ENCODE measurements at places on chromosomes 7 and 10.

GRCh38 chr7:69020536-69020935, 577.7 kb upstream of the AUTS2 start:
- no peak for DNase-seq

- no peak for DNase-seq
These were observed 261.4 kb upstream of the ZWINT start for GRCh38 chr10:56622335-56622973.

DNA sequence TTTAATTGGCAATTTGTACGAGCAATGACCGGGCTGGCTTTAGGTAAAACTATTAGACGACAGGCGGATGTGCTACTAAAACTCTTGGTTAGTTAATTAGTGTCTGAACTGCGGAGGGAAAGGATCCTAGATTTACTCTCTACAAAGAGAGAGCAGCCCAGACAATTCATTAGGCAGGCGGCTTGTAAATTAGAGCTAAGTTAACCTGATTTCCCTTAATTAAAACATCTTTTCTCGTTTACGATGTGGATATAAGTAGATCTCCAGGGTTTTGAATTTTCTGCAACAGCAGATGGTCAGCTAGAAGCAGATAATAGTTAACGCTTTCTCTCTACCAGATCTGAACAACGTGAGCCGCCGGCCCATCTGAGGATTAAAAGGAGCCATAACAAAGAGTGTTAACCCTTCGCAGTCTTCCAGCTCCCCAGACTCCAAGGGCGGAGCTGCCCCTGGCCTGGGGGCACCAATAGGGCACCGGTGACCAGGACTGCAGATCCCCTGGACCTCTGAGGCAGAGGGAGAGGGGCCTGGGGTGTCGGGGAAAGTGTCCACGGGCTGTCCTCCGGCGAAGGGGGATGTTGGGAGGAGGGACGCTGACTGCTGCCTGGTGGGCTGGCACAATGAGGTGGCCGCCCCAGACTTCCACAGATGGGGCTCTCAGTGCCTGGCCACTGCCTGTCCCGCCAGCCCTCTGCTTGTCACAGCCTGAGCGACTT, 6.3 kb upstream of the UNCX start:
- no peak for DNase-seq

- DNase-seq, result no peak
These were observed 48.6 kb upstream of the CTBP2 start for GRCh38 chr10:125208854-125209565.

DNA sequence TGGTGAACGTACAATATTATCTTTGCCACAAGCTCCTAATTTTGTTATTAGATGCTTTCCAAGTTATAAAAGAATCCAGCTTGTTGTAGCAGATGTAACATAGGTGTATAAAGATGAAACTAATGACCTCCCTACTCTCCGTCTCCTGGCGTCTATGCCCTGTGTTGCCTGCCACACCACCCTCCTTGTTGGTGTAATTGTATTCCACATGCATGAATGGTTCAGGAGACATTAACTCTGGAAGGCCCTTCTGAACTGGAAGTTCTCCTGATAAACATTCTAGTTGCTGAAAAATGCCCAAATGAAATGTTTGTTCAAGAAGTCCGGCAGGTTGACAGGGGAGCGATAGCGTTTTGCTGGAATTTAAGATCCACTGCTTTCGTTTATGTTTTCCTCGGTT, 53.9 kb upstream of the SEPHS1 start:
- DNase-seq, result no peak

GRCh38 chr10:98556061-98556460, 109.3 kb upstream of the HPS1 start:
- no peak for DNase-seq

DNA sequence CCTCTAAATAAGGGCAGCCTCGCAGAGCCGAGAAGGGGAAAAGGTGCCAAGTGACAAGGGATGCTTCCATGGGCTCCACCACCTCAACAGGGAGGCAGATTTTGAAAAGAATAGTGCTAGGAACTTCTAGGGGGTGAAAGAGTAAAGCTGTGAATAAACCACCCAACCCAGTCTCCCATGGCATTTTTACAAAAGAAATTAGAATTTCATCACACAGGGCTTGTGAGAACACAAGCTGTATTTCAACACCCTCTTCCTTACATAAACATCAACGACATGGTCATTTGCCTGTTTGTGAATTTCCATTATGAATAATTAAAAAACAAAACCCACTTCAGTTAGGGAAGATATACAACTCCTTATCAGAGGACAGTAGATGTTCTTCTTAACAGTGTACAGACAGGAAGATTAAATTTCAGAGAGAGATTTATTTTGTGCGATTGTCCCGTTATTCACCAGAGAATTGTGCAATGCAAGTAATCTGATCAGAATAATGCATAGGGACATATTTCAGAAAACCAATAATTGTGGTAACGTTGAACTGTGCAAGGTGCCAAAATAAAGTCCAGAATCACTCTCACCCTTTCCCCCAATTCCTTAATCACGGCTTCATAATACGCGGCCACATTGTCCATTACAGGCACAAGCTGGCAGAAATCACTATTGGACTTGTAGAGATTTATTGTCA, 207.8 kb upstream of the MGMT start:
- DNase-seq, result no peak

GRCh38 chr10:23452033-23452655, 13.3 kb downstream of the OTUD1 start:
- no peak for DNase-seq

DNA sequence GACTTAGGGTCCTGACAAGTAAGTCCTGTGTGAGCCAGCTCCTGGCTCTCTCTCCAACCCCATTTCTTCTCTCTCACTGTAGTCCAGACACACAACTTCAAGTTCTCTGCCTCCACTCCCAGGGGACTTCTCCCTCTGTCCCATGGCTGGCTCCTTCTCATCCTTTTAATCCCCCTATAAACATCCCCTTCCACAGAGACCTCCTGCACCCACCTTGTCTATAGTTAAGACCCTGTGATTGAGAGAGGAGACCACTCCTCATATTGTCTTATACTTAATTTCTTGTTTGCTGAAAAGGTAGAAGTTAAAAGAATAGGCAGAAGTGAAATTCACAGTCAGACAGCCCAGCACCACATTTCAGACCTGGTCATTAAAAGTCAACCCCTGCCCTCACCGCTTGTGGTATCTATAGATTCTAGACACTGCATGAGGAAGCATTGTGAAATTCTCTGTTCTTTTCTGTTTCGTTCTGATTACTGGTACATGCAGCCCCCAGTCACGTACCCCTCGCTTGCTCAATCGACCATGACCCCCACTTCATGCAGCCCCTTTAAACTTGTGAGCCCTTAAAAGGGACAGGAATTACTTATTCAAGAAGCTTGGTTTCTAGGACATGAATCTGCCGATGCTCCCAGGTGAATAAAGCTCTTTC, 125.6 kb upstream of the FRMD4A start:
- DNase-seq, result no peak

DNA sequence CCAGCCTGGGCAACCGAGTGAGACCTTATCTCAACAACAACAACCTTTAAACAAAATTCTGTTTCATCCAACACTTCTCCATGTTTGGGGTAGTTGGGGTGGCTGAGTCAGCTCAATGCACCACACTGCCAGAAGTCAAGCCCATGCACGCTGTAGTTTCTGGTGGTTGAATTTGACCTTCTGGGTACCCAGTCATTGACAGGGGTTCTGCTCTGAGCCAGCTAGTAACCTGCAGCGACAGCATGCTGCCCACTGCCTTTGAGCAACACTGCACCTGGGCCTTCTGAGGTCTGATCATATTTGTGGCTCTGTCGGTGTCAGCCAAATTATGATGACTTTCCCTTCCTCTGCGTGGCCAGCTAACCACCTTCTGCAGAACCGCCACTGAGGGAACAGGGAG, 84.6 kb upstream of the ZNF438 start:
- no peak for DNase-seq

DNA sequence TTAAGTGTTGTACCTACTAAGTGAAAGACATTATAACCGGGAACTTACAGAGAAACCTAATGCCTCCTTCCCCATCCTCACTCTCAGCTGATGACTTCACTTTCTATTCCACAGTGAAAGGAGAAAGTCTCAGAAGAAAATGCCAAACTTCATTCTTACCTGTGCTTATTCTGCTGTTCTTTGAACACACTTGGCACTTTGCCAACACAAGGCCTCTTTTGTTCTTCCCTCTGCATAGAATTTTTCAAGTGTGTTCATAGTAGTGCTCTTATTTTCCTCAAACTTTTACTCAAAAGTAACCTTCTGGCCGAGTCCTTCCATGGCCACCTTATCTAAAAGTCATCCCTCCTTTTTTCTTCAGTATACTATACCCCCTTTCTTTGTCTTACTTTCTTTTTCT, 59.4 kb upstream of the ETV1 start:
- no peak for DNase-seq

GRCh38 chr10:23192712-23193434, 761 bp downstream of the PTF1A start:
- no peak for DNase-seq

DNA sequence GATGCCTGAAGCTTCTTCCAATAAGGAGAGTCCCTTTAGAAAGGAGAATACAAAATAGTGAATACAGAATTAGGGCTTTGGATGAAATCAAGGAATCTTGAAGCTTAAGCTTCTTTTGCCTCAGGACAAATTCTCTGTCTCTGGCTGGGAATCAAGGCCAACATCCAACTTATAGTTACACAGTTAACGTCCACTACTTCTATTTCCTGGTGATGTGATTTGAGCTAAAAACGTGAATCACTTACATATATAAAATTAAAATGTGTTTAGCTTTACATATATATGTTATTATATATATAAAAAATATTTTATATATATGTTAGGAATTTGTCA, 11.4 kb upstream of the INPP5F start:
- no peak for DNase-seq

DNA sequence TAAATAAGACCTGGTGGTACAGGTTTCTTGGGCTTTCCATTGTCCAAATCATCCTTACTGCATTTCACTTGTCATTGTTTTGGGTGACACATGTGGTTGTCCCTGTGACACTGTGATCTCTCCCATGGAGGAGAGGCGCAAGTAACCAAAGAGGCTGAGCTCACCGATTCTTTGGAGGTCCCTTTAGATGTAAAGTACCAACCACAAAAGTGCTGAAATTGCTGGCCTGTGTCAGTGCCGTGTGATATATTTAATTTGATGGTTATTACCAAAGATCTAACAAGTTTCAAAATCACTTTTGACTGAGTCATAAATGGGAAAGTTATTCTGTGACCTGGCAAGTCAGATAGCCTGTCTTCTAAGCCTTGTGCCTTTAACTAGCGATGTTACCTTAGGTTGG, 19.4 kb downstream of the MCM10 start:
- no peak for DNase-seq

DNA sequence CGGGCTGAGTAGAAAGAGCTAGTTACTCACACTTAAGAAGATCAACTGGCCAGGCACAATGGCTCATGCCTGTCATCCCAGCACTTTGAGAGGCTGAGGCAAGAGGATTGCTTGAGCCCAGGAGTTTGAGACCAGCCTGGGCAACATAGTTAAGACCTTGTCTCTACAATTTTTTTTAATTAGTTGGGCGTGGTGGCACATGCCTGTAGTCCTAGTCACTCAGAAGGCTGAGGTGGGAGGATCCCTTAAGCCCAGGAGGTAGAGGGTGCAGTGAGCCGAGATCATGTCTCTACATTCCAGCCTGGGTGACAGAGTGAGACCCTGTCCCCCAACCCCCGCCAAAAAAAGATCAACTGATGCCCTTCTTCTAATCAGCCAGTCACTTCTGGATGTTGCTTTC, 74.6 kb upstream of the ATP6V0A4 start:
- no peak for DNase-seq

DNA sequence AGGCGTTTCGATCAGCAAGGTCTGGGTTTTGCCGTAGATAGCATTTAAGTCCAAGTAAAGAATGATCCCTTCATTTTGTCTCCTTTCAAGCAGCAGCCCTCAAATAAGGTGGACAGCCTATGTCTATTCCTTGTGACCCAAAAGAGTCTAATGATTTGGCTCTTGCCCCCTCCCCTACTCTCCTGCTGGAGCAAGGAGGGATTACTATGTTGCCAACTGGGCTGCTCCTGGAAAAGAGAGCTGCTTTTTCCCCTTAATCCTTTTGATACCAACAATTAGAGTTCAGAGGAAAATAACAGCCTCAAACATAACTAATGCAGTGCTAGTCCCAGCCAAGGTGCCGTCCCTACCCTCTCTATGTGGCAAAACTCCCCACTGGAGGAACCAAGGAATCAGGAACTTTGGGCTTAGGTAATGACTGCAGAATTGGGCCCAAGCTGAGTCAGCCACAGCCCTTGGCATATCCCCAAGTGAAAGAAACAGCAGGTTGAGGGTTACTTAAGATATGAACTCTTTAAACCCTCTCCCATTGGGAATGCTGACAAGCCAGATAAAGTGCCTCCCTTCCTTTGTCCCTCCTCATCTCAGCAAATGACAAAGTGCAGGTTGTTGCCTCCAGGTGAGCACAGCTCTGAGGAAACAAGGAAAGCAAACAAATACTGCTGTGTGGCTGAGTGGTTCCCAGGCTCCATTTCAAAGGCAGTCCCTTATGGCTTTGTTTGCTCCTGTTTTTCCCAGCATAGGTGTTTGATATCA, 643.7 kb downstream of the INHBA start:
- DNase-seq, result no peak

DNA sequence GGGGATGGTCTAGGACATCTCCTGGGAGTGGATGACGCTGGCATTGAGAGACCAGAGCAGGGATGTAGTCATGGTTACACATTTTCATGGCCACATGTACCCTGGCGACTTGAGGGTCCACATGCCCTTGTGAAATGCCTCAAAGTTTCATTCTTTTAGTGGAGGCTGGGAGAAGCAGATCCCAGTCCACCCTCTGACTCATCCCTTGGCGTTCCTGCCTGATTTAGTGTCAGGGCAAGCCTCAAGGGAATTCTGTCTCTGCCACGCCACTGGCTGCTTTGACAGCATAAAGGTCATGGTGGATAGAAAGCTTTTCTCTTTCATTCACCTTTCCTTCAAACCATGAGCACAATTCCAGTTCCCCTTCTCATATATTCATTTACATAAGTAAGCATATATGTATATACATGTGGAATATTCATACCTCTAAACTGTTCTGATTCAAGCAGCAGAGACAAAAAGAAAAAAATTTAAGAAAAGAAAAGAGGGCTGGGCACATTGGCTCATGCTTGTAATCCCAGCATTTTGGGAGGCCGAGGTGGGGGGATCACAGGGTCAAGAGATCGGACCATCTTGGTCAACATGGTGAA, 21.8 kb upstream of the KIF5B start:
- no peak for DNase-seq

- DNase-seq, result no peak
These were observed 333.0 kb downstream of the GRID1 start for GRCh38 chr10:86033581-86033980.

- DNase-seq, result no peak
These were observed 16.7 kb downstream of the ELN start for GRCh38 chr7:74044366-74045350.

DNA sequence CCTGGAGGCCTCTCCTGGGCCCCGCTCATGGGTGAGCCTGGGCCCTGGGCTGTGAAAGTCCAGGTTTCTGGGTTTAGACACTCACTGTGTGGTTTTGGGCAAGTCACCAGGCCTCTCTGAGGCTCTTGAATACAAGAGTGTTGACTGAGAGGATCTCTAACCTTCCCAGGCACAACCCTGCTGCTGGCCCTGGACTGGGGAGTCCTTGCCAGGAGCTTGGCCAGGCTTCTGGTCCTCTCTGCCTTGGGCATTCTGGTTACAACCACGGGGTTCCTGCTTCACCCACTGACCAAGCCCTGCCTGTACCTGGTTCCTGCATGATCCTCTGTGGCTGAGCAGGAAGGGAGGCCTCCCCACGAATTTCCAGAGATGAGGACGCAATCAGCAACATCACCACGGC, 63.6 kb upstream of the COL13A1 start:
- no peak for DNase-seq

GRCh38 chr7:69608878-69609277, 10.6 kb downstream of the AUTS2 start:
- DNase-seq, result no peak

- no peak for DNase-seq
These were observed 391.1 kb downstream of the PLXNA4 start for GRCh38 chr7:132185150-132185549.
